Stimulated activated CD4-positive, alpha-beta T cell treated with anti-CD3 and anti-CD28 coated beads, Interleukin-1b, Interleukin-23, amount 100 ng/mL, for 24 hours (primary cell): ENCODE measurements at places on chromosomes 11 and 22.

DNA sequence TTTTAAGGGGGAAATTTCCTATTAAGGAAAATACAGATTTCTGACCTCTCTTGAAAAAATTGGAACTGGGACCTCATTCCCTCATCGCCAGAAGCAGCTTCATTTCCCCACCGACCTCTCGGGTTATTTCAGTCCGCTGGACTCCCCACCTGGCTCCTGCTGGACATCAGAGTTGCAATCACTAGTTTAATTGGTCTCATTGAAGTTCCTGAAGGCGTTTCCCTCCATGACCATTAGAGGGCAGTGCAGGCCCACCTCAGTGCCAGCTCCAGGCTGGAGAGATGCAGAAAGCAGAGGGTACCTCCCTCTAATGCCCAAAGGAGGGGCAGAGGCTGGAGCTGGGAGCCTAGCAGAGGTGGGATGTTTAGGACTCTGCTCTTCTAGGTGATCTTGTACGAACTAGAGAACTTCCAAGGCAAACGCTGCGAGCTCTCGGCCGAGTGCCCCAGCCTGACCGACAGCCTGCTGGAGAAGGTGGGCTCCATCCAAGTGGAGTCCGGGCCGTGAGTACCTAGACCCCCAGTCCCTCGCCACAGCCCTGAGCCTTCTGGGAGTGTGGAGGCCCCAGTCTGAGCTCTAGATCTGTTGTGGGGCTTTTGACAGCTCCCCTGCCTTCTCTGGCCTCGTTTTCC is 2.7 kb downstream of the CRYBB3 start:
- DNase-seq, result peak; percentile 18

GRCh38 chr22:39325392-39325932 is 6.0 kb upstream of the RPL3 start:
- no peak for DNase-seq

DNA sequence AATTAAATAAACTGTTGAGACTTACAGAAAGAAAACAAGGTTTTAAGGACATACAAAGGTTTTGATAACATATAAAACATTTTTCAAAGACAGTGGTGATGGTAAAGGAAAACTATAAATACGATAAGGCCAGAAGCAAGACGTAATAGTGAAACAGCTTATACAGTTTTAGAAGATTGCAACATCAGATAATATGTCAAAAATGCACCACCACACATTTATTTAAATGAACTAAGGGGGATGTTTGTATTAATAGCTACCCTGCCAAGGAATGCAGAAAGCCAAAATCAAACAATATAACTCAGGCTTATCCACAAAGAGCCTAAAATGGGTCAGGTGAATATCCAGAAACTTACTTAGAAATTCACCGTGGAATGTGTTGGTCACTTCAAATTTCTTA is 981.6 kb upstream of the FAT3 start:
- no peak for DNase-seq

DNA sequence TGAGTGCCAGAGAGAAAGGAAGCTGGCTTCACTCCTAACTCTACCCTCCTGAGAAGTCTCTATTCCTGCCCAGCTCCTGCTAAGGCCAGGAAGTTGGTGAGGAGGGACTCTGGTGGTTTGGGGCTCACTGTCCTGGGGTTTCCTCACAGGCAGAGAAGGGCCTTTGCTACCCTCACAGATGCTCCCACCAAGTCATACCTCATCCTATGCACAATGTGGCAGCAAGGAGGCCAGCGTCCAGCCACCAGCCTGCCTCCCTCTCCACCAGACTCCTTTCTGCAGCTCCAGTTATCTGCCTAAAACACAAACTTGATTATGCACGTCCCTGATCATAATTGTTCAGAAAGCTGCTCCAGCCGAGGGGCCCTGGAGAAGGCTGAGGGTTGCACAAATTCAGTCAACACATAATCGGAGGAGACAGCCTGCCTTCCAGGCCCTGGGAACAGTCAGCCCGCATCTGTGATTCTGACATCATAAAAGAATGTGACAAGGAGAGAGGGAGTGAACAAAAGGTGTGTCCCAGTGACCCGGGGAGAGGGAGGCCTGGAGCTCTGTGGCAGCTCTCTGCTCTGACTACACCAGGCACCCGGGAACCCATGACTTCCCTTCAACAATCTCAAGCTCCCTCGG is 28.8 kb downstream of the DKK3 start:
- no peak for DNase-seq

DNA sequence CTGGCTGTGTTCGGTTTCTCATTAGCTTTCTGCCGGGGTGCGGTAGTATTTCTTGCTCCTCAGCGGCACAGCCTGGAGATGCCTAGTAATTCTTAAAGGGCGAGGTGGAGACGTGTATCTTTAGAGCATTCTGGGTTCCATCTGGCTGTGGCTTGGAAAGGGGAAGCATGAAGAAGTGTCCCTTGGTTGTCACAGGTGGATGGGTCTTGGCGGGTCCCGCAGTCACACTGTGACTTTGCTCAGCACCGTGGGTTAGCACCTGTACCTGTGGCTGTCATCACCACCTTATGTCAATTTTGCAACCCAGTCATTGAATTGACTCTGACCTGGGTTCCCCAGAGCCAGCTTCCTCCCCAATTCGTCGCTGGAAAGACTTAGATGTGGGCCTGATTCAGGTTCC is 57.6 kb downstream of the MIAT start:
- DNase-seq, result no peak

GRCh38 chr11:96760306-96760705 is 370.5 kb downstream of the JRKL start:
- DNase-seq, result no peak

DNA sequence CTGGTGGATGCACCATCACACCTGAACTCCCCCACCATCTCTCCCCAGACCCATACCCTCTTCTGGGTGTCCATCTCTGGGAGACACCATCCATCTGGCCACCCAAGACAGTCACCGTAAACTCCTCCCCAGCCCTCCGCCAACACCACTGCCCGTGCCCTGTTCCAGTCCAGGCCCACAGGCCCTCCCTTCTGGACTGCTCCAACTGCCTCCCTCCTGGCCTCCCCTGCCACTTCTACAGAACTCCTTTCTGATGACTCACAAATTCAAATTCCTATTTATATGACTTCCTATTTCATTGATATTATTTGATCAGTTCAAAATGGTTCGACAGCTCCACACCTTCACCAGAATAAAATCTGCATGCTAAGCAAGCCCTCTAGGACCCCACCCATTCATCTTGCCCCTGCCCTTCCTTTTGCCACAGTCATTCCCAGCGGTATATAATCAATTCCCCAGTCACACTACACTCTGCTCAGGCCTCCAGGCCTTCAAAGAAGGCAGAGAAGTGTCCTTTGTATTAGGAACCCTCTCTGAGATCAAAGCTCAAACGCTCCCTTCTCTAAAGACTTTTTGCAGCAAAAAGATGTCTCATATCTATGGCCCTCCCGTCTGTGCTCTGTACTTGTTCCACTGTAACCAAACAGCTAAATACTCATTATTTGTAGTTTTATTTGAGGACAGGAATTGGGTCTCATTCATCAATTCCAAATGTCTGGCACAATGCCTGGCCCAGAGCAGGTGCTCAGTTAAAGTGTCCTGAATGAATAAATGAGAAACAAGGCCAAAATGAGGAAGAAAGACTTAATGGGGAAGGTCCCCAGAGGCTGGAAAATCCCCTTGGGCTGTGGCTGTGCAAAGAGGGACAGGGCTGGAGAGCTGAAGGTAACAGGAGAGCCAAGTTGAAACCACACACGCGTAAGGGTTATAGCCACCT is 29.0 kb downstream of the MYH9 start:
- DNase-seq, result no peak

- DNase-seq, result no peak
Observed at GRCh38 chr11:109426442-109427240, 4.7 kb downstream of the C11orf87 start.

DNA sequence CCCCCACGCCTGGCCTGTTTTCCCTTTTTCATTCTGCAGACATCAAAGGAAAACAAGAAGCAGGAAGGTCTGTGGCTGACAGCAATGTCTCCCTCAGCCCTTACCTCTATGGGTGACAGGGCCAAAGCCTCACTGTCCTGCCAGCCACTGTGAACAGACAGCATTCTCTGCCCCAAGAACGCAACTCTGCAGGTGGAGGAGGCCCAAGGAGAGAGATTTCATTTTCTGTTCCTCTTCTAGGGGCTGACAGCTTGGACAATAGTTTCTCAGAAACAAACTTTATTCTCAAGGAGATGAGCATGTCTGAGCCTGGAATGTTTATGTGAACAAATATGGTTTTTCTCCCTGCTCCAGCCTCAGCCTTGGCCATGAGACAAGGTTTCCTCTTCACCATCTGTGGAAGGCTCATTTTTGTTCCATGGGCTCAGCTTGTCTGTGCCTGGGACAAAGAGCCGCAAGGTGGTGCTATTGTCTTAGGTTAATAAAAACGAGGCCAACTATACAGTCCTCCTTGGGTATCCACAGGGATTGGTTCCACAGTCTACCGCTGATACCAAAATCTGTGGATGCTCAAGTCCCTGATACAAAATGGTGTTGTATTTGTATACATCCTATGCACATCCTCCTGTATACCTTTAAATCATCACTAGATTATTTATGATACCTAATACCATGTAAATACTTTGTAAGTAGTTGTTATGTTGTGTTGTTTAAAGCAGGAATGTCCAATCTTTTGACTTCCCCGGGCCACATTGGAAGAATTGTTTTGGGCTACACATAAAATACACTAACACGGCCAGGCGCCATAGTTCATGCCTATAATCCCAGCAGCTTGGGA is 5.8 kb downstream of the PIWIL3 start:
- peak; percentile 18 for DNase-seq

GRCh38 chr11:131606811-131607335 is 236.5 kb downstream of the NTM start:
- no peak for DNase-seq

GRCh38 chr11:70247042-70247709 is 23.3 kb upstream of the PPFIA1 start:
- no peak for DNase-seq

GRCh38 chr22:33747576-33748180 is 172.6 kb downstream of the LARGE1 start:
- no peak for DNase-seq

DNA sequence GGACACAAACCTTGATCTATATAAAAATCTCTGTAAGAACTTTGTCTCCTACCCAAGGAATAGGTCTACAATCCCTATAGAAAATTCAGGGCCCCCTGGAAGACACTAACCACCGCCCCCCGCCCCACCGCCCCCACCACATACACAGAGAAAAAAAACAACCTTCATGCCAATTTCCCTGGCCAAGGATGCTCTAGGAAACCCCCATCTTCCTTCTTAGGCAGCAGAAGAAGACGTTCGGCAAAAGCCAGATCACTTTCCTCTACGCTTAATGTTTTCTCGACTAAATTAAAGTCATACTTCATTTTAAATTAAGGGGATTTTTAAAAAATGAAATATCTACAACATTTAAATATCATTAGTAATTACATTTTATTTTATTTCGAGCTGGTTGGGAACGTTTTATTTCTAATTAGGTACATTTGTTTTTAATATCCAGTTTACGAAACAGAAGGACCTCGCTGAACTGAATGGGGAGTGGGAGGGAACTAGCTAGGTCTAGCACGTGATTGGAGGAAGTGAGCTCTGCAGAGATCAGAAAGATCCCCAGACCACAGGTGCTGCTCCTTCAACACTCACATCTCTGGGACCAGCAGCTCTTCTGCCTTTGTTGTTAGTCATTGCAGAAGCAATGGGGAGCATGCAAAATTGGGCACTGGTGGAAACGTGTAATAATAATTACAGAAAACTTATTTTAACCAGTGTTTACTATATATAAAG is 472.3 kb downstream of the MN1 start:
- DNase-seq, result no peak

- DNase-seq, result no peak
Observed at GRCh38 chr22:50101870-50102565, 12.2 kb downstream of the MOV10L1 start.

DNA sequence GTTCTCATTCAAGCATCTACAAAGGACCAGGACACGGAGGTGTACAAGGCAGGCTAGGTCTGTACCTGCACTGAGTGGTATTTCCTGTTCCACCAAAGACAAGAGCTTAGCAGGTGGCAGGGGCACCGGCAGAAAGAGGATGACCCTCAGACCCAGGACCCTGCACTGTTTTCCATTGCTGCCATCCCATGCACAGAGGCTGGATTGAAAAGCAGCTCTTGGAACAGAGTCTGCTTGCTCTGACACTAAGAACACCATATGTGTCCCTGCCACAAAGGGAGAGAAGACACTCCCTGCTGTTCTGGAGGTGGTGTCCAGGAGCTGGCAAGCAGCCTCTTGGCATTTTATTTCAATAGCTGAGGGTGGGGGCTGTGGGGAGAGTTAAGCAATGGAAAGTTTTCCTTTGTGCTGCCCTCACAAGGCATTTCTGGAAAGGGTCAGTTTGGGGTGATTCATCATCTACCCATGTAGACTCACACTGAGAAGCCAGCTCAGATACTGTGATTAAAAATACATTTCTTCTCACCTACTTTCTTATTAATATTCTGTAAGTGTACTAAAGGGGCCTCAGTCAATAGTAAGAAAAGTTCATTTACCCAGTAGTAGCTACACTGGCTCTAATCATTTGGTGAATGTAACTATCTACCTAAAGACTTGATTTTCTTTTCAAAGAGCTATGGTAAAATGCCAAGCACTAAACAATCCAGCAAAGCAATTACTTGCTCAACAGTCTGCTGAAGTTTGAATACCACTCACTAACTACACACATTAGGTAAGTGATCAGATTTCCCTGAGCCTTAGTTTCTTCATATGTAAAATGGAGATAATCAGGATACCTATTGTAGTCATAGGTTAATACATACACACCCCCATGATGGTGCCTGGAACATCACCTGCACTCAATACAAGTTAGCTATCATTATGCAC is 55.2 kb downstream of the SLC1A2 start:
- DNase-seq, result no peak

DNA sequence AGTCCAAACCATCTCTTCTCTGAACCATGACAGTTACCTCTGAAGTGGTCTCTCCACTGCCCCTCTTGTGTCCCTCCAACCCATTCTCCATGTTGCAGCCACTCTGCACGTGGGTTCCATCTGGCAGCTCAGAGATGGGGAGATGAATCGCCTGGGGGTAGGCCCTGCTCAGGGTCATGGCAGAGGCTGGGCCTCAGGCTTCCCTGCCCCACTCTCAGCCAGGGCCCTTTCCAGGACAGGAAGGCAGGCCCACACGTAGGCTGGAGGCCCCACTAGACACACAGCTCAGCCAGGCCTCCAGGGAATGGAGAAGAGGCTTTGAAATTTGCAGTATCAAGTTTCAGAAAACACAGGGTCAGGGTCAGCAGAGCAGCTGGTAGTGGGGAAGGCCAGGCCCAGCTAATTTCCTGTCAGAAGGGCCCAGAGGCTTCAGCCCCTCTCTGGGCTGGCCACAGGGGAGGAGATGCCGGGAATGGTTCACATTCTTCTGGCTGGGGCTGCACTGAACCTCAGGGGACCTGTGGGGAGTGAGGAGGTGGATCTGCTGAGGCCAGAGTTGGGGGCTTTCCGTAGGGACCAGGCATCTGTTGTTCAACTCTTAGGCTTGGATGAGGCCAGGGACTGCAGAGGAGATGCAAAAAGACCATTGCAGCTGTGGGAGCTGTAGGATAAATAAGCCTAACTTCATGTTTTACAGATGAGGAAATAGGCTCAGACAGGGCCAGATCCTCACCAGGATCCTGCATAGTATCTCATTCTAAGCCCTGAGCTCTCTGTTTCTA is 101.6 kb downstream of the SWAP70 start:
- no peak for DNase-seq

GRCh38 chr11:977830-978720 is 52.4 kb downstream of the AP2A2 start:
- DNase-seq, result no peak
